ENCODE measurements at places on chromosomes 7 and 10.

DNA sequence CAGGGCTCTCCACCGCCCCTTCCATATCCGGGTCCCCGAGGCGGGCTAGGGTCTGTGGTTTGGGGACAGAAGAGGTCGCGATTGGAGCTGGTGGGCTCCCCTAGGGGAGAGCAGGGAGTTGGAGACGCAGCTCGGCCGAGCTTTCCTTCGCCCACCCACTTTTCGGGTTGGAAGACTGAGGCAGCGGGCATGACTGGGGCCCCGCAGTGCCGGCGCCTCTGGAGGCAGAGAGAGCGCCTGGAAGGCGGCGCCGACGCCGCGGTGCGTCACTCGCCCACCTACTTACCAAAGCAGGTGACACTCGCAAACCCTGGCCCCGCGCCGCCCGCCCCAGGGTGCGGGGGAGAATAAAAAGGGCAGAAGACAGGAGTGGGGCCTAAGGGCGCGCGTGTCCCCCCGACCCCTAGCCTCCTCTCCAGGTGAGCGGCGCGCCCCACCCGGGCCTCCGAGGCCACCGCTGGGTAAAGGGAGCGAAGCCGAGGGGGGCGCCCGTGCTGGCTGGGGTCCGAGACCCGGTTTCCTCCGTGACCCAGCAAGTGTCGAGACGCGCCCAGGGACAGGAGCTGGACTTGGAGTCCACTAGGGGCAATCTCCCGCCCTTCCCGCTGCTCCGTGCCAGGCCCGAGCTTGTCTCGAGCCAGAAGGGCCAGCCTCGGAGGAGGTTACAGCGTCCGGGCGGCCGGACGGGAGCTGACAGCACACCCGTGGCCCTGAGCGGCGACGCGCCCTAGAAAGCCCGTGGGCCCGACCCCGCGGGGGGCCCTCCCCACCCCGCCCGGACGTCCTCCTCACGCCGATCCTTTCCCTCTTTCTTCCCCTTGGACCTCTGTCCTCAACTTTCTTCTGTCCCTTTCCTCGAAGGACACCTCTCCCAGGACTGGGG, 34.4 kb upstream of the GRID1 start:
- DNase-seq = peak; percentile 20

DNA sequence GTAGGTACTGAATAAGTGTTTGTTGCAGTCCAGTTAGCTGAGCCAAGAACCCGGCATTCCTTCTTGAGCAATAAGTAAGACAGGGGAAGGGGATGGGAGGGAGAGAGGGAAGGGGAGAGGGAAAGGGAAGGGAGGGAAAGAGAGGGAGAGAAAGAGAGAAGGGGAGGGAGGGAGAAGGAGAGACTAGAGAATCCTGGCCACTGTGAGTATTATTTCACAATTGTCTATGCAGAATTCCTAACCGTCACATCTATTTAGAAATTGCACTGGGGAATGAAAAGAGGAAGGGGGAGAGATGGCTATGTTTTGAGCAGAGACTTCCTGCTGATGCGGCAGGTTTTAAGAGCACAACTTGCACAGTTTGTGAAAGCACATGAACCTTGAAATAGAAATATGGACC, 251.4 kb upstream of the ZMIZ1 start:
- DNase-seq = no peak

- DNase-seq = no peak
These were observed 152.4 kb downstream of the DKK1 start for GRCh38 chr10:52466464-52466863.

GRCh38 chr10:24115403-24115802, 93.5 kb upstream of the KIAA1217 start:
- no peak for DNase-seq

- DNase-seq = no peak
These were observed 57.8 kb downstream of the SYPL1 start for GRCh38 chr7:106054156-106054910.

Measured in HFFc6 (cell line).